ENCODE measurements at places on chromosomes 2 and 18.

GRCh38 chr2:74763962-74764428, 69.9 kb upstream of the HK2 start:
- DNase-seq: no peak

- no peak for DNase-seq
Measured at GRCh38 chr18:65235966-65236624, 514.7 kb upstream of the CDH7 start.

DNA sequence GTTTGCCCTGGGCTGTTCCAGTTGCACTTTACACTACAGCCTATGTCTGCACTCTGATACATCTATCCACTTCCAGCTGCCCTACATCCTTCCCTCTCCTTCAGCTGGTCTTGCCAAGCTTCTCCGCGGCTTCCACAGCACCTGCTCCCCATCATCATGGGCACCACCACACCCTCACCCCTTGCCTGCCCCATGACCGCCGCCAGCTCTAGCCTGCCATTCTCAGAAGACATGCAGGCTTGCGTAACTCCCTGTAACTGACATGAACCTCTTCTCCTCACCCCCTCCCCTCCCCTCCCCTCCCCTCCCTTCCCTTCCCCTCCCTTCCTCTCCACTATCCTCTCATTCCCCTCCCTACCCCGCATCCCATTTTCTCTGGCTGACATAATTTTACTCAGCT, 46.0 kb downstream of the PAX8 start:
- DNase-seq: no peak

GRCh38 chr2:64812285-64812684, 158.6 kb upstream of the SERTAD2 start:
- DNase-seq: no peak

DNA sequence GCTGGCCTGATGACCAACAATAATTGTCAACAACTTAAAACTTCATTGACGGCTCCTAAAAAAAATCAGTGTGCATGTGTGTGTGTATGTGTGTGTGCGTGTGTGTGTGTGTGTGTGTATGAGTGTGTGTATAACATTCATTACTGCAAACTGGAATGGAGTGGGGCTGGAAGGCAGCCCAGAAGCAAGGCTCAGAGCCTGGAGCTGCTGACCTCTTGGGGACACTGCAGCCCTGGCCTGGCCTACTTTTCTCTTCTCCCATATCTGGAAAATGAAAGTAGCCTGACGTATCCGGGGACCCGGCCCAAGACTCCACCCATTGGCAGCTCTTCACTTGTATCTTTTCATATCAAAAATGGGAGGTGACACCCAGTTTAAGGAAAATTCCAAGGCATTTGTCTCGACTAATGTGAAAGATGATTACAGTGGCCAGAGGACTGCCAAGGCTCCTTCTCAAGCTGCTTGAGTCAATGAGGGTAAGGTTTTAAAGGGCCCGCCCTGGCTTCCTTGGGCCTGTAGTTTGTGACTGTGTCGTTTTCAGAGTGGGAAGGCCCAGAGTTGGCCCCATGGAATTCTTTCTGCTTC, 72.4 kb upstream of the IL1R1 start:
- DNase-seq: no peak

DNA sequence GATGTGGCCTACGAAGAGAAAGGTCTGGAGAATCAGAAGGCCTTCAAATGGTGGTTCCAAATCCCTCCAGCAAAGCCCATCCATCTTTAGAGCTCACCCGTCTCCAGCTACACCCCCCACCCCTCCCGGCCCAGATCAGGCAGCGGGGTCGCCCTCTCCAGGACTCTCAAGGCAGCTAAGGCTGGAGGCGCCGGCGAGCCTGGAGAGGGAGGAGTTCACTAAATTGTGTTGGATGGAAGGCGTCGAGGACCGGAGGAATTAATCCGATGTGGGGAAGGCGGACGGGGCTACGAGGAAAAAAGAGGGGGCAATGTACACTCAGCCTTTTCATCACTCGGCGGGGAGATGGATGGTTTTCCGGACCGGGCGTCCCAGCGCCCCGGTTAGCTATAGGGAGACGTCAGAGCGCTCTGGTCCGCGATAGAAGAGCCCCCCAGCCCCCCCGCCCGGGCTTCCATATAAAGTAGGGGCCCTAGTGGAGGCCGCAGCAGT, at the start of gene GRP:
Gene GRP, plus strand, starts transcription at position 487 of the 492 bp plus-strand sequence. CDS start 108 bp downstream, outside the sequence.
- DNase-seq: no peak

GRCh38 chr2:65231121-65231520, 3.5 kb downstream of the ACTR2 start:
- no peak for DNase-seq

DNA sequence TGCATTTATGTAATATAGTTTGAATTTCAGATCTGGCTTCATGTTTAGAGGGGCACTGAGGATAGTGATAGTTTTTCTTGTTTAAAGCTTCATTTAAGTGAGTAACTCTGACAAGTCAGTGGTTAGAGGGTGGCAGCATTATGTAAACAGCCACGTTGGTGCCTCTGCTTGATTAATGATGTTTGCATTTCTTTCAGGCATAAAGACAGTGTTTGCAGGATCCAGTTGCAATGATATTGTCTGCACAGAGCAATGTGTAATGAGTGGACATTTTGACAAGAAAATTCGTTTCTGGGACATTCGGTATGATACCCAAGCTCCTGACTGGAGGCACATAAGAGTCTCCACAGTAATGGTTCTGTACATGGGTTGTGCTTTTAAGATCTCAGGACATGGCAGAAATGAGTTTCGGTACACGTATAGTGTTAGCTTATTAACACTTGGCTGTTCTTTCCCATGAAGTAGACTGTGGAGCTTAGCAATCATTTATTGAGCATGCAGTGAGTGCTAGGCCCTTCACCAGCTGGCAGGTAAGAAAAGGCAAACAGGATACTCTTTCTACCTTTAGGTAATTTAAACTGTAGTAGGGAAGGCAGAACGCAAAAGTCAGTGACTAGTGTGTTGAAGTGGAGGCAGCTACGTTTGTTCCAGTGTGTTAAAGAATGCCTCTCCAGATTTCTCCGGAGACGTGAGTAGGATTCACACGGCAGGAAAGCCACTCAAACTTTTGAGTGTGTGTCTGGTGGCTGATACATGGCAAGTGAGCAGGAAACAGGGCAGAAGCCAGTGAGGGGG, 17.4 kb upstream of the SAG start:
- no peak for DNase-seq

DNA sequence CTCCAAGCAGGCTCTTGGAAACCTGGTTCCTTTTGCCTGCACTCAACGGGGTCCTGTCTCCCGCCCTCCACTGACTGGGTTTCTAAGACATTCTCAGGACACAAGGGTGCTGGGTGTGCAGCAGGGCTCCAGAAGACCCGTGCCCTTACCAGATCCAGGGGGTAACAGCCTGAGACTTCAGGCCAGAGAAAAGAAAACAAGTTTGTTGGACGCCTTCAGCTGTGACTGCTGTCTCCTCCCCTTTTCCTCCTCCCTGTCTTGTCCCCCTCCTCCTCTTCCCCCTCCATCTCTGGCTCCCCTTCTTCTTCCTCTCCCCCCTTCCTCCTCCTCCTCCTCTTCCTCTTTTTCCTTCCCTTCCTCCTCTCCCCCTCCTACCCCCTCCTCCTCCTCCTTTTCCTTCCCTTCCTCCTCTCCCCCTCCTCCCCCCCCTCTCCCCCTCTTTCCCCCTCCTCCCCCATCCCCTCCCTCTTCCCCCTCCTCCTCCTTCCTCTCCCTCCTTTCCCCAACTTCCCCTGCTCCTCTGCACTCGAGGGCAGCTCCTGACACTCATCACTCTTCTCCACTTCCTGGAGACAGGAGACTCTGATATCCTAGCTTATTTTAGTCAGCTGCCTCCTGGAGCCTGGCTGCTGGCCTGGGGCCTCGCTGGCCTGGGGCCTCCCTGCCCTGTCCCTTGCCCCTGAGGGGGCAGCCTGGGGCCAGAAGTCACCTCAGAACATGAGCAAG, 12.4 kb downstream of the ADRA2B start:
- no peak for DNase-seq

DNA sequence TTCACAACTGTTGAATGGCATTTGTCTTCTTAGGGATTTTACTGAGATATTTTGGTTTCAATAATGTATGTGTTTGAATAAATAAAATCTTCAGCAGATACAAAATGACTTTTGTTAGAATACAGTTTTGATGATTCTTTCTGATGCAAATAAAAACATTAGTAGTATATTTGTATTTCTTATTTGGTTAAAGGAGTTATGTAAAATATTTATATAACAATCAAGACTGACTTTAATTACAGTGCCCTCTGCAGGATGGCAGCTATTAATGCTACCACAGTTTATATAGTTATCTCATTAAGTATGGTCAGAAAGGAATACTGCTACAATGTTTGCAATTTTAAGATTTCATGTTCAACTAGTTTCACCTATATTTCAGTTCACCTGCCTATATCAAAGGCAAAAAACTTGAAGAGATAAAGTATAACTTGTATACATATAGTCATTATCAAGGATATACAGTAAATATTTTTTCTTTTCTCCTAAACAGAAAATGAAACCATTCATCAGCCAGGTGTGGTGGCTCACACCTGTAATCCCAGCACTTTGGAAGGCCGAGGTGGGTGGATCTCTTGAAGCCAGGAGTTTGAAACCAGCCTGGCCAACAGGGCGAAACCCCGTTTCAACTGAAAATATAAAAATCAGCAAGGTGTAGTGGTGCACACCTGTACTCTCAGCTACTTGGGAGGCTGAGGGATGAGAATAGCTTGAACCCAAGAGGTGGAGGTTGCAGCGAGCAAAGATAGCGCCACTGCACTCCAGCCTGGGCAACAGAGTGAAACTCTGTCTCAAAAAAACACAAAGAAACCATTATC, 19.8 kb downstream of the ARL5A start:
- DNase-seq: no peak

DNA sequence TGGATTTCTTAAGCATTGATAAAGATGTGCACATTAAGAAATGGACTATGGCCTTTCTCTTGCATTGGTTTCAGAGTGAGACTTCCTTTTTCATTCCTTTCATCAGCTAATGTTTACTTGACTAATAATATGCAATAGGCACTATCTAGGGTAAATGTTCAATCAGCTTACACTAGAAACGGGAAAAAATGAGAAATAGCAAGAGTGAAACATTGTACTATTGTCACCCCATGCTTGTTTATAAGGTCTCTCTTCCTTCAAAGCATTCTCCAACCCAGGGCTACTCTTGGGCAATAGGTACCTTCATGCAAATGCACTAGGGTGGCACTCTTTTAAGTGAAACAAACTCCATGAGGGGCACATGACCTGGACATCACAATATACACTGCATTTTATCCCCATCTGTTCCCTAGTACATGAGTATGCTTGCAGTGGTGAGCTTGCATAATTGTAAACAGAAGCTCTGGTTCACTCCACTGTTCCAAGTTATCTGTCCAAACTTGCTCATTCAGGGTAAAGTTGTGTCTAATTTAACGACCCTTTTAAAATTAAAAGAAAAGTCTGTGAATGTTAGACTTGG, 402.3 kb downstream of the ERBB4 start:
- no peak for DNase-seq

DNA sequence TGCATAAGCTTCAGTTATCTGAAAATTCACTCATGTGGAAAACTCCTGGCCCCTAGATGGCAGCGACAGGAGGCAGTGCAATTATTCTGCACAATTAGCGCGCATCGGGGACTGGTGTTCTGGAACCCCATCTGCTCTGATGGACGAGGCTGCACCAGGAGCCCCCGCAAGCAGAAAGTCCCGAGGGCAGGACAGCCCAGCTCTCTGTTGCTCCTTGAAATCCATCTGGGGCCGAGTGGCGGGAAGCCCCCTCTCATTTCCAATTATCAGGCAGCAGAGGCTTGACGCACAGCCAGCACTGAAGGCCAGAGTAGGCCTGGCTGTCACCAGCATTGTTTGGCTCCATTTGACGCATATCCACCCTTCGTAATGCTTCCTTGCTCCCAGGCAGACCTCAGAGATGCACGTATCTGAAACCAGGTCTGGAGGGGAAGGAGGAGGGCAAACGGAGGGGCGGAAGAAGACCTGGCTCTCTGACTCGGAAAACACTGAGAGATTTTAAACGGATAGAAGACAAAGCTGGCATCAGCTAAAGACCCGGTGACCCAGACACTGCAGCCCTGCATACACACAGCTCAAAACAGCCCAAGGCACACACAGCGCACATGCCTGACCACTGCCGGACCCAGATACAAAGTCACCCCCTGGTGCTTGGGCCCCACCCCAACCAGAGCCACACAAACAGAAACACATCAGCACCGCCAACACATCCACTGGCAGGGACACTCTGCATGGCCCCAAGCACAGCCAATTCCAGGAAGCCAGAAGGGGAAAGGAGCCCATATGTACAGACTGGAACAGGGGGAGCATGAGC, 69.8 kb downstream of the TNS1 start:
- DNase-seq: no peak

- no peak for DNase-seq
Measured at GRCh38 chr2:10385501-10385900, 62.6 kb downstream of the ODC1 start.

DNA sequence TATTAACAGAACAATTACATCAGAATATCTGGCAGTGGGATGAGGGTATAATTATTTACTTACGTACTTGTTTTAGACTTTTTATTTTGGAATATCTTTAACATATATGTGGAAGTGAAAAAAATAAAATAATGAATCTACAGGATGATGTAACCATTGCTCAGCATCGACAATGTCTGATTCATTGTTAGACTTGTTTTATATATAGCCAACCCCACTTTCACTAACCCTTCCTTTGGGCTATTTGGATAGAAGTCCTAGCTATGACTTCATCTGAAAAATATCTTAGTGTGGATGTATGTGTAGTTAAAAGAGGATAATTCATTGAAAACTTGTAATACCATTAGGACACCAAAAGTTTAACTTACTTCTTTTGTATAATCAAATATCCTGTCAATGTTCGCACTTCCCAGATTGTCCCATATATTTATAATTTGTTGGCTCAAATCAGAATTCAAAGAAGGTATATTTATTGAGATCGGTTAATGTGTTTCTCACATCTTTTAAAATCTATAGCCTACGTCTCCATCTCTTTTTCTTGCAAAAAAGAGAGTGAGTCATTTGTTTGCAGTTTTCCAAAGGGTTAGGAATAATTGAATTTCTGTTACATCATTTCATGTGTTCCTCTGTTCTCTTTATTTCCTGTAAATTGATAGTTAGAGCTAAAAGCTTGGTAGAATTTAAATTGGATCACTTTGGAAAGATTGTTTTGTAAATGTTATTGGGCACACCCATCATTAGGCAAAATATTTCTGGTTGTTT, 506.1 kb upstream of the FAM98A start:
- no peak for DNase-seq

DNA sequence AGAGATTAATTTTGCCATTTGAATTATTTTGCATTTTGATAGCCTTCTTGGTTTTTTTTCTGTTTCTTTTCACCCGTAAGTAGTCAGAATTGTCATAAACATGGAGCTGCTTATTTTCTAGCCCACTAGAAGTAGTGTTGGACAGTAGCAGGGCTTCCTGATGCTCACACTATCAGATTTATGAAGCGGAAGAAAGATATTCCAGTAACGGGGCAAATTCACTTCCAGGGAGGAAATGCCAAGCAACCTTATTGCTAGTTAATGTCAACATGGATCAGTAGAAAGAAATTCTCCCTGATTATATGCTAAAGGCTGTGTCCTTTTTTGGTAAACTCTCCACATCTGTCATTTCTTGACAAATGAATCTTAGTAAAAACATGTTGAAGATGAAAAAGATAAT, 19.2 kb upstream of the ADAM23 start:
- no peak for DNase-seq

GRCh38 chr18:32891130-32891529, 118.3 kb upstream of the KLHL14 start:
- no peak for DNase-seq

Measured in memory B cell (primary cell).